Thyroid gland (tissue), 4 donors: ENCODE measurements at places on chromosomes 11 and 22. TPM values are rescaled to one million over a fixed set of nuclear protein-coding genes. Genes with fewer than 3 reads are reported as not detected.

GRCh38 chr11:104645261-104646222 lies 252.7 kb downstream of the CASP12 start:
- no peaks in the 10 kb centered on the region for H3K36me3 ChIP-seq
- no peak for DNase-seq
- no peak overlapping the region for H3K4me3 ChIP-seq
- no peaks in the 10 kb centered on the region for H3K27me3 ChIP-seq

DNA sequence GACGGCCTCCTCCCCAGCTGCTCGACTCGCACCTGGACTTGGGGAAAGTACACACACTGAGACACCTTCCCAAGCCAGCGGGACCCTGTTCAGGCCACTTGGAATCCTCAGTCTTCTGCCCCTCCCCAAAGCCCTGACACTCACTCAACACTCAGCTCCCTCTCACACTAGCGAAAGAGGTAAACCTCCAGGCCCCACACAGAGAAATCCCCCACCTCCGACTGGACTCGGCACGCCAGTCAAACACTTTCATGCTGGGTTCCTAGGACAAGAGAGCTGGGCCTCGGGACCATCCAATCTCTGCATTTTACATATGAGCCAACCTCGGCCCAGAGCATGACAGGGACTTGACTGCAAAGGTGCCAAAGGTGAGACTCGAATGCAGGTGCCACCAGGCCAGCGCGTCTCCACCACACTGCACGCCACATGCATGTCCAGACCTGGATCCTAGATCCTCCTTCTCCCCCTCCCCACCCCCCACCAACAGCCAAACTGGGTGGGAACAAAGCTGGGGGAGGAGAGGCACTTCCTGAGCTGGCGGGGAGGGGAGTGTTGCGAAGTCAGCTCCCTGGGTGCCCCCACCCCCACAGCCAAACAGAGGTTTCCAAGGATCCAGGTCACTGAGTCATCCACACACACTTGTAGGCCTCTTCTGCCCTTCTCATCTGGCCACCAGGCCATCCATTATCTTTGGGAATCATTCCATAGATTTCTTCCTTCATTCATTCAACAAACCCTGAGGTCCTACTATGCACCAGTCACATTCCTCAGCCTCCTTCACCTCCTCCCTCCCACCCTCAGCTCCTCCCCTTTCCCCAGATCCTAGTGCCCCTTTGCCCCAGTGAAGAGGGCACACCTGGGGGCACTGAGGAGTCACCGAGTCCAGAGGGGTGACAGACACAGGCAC lies 10.7 kb upstream of the CD5 start:
- no peaks in the 10 kb centered on the region for H3K27me3 ChIP-seq
- DNase-seq: no peak
- H3K36me3 ChIP-seq: no peaks in the 10 kb centered on the region
- no peak overlapping the region for H3K27ac ChIP-seq

DNA sequence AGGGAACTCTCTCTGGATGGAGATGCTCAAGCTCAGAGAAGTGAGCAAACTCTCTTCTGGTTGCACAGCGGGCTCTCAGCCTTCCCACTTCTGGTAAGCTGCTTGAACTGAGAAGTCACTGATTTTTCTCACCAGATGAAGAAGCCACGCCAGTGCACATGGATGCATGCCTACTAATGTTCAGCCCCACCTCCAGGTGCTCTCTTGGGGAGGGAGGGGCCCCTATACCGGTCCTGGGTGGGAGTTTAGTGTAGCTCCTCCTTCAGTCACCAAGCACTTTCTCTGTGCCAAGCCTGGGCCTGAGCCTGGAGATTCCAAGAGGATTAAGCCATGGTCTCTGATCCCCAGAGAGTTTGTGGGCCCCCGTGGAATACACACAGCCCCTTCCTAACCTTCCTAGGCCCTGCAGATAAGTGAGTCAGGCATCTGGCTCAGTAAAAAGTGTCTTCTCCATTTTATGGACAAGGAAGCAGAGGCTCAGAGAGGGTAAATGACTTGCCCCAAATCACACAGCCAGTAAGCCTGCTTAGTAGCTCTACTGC lies 142.2 kb downstream of the ST3GAL4 start:
- H3K4me3 ChIP-seq: no peak overlapping the region
- no peak for DNase-seq
- H3K36me3 ChIP-seq: no peaks in the 10 kb centered on the region
- no peak overlapping the region for H3K27ac ChIP-seq
- H3K27me3 ChIP-seq: no peaks in the 10 kb centered on the region

GRCh38 chr11:66417000-66417399 lies 3.8 kb upstream of the NPAS4 start:
- no peaks in the 10 kb centered on the region for H3K27me3 ChIP-seq
- H3K4me1 ChIP-seq: peaks cover 29% of the 10 kb centered on the region
- no peak overlapping the region for H3K4me3 ChIP-seq
- no peak for DNase-seq
- H3K27ac ChIP-seq: no peak overlapping the region
- no peaks in the 10 kb centered on the region for H3K36me3 ChIP-seq

DNA sequence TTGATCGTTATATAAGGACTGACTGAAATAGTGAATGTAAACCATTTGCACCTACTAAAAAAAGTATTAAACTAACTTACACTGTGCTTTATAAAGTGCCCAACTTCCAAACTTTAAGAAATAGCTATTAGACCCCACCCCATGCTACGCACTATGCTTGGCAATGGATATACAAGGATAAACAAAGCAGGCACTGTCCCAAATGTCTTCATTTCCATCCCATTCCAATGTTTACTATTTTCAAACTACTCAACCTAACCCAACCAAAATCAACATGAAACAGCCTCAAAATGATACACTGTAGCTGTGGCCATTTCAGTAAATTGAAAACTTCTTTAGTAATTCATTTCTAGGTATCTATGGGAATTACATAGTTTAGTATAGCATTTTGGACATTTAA lies 12.5 kb downstream of the PHF21A start:
- H3K27me3 ChIP-seq: no peaks in the 10 kb centered on the region
- no peaks in the 10 kb centered on the region for H3K36me3 ChIP-seq
- peaks cover 57% of the 10 kb centered on the region for H3K4me1 ChIP-seq
- DNase-seq: no peak
- H3K27ac ChIP-seq: no peak overlapping the region
- no peak overlapping the region for H3K4me3 ChIP-seq

The GRAMD1B gene
- total RNA-seq: 22.7 TPM

The PACSIN3 gene
- 54.4 TPM for total RNA-seq

The TEX12 gene
- total RNA-seq: not detected

The KRTAP5-7 gene
- total RNA-seq: not detected
